ENCODE measurements at places on chromosomes 6 and 20.

DNA sequence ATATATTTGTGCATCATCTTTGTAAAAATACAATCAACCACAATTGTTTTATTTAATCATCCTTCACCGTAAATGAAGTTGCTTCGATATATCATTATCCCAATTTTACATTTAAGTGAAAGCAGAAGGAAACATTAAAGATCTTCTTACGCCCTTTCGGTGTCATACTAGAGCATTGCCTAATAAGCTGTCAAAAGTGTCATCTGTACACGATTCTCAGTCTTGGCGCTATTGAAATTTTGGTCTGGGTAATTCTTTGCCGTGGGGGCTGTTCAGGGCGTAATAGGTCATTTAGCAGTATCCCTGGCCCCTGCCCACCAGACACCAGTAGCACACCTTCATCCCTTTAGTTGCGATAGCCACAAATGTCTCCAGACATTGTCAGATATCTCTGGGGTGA is 40.4 kb upstream of the TMEM170B start:
- no peak for DNase-seq

DNA sequence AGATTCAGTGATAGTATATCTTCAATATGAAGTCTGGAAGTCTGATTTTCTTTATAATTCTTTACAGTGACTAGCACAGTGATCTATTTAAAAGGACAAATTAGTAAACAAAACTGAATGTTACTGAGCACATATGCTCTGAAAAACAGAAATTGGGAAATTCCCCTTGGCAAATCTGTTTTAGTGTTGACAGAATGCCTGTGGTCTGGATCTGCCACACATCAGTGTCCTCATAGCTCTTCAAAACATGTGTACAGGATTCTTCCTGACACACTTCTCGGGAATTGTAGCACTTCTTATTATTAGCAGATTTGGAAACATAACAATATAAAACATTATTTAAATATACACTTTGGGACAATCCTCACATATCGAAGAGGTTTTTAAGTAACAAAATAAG is 354.3 kb downstream of the COL12A1 start:
- DNase-seq = peak; percentile 4

- no peak for DNase-seq
Observed at GRCh38 chr6:50381099-50381415, 331.3 kb upstream of the DEFB112 start.

DNA sequence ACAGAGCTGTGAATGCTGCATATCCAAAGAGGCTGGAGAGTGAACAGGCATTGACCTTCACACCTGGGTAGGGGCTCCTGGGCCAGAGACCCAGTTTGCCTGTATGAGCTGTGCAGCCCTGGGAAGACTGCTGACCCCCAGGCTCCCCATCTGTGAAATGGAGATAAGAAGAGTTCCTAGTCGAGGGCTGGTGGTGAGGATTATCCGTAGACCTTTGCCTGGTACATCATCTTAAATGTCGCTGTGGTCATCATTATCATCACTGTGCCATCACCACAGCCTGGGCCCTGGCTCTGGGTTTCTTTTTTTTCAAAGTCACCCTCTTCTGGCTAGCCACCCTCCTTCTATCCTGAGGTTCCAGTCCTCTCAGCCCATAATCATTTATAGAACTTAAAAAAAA is 12.0 kb downstream of the AGPAT4 start:
- DNase-seq = no peak

DNA sequence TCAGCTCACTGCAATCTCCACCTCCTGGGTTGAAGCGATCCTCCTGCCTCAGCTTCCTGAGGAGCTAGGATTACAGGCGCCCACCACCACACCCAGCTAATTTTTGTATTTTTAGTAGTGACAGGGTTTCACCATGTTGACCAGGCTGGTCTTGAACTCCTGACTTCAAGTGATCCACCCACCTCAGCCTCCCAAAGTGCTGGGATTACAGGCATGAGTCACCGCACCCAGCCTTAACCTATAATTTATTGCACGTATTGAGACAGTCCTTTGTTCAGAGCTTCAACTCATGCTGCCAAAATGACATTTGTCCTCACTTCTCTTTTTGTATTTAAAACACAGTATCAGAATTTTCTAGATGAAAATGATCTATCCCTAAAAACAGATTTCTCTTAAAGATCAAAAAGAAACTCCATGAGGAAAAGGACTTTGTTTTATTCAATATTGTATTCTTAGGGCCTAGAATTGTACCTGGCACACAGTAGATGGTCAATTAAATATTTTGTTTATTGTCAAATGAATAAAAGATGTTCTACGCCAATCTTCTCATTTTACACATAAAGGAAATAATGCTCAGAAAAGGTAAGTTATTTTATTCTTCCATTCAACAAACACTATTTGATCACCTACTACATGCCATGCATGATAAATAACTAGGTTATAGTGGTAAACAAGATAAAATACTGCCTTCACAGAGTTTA is 10.8 kb downstream of the SERAC1 start:
- no peak for DNase-seq

DNA sequence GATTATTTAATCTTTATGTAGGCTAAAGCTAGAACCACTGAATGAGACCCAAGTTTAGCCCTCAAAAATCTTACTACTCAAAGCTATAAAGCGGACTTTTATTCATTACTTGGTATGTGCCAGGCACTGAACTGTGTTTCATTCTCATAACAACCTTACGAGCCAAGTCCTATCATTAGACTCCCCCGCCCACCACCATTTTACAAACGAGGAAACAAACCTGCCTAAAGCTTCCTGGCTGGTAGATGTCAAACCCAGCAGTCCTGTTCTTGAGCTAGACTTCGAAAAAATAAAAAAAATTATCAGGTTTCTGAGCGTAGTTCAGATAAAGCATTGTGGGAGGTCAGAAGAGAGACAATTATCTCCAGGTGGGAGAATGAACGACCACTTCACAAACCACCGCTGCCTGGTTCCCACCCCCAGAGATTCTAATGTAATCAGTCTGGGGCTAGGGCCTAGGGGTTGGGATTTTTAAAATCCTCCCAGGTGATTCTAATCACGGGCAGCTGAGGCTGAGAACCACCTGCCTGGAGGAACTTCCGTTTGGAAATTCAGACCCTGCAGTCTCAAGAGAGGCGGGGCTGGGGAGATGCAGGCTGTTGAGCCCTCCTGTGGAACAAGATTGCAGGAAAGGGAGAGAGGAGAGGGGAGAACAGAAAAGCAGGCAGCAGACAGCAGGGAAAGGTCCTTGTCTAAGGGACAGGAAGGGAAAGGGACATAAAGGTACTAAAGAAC is 8.6 kb downstream of the ADTRP start:
- DNase-seq = no peak

DNA sequence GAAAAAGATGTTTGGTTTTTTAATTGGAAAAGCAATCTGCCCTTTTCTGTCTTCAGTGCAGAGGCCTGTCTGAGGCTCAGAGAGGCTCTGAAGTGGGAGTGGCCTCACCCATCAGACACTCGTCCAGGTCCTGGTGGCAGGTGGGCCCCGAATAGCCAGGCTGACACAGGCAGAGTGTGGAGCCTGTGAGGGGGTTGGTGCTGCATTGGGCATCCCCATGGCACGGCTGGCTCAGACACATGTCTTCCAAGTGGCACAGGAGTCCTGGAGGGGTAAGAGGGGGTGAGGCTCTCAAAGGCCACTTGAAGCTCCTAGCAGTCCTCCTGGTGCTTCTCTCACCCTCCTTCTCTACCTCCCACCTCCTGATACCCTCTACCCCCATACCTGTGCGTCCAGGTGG is 3.8 kb downstream of the NOTCH4 start:
- no peak for DNase-seq

DNA sequence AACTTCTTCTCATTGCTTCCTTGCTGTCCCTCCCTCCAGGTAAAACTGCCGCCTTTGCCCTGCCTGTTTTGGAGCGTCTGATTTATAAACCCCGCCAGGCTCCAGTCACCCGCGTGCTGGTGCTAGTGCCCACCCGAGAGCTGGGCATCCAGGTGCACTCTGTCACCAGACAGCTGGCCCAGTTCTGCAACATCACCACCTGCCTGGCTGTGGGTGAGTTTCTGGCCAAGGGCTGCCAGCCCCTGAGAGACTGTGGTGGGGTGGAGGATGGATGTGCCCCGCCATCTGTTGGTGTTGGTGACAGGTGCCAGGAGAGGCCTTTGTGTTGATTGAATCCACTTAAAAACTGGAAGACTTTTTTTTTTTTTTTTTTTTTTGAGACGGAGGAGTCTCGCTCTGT is 9.5 kb downstream of the DDX27 start:
- DNase-seq = no peak

DNA sequence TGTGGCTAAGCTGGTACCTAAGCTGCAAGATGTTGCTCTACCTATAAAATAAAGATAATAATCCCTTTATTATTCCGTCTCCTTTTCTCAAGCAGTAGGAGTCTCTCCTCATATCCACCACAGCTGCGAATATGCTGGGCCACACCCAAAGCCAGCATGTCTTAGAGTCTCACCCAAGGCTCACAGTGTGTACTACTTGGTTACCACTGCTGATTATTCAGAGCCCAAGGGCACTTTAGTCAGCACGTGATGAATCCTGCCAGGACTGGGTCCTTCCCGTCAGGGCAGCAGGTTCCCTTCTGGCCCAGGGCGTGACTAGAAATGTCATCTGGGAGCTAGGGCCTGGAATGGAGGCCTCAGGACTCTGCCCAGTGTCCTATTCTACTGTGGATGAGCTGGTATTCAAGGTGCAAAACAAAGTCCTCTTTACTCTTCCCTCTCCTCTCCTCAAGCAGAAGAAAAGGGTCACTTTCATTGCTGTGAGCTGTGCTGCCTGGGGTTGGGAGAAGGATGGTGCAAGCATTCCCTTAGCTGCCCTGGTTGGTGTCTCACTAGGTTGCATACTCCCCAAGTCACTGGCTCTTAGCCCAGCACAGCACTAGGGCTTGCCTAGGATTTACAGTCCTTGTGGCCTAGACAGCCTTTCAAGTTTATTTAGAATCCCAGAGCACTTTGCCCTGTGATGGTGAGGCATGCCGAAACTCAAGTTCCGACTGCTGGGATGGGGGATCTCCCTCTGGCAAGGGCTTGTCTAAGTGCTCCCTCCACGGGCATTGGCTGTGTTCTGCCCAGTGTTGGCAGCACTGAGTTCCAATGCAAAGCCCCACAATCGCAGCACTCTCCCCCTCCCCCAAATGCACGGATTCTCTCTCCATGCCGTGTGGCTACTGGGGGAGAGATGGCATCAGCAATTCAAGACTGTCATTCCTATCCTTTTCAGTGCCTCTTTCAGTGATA is 320.2 kb downstream of the BTBD9 start:
- no peak for DNase-seq

DNA sequence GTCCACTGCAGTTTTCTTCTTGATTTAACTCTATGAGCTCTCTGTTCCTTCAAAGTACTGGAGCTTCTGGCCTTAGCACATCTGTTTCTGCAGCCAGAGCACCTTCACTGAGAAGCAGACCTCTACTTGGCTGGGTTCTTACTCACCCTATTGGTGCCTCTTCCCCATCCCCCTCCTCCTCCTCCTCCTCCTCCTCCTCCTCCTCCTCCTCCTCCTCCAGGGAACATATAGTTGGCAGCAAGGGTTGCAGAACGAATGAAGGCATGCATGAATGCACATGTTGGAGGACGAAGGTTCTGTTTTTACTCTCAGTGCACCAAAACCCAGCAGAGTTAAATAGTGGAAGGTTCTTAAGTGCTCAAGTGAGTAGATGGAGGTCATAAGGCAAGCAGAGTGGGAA is 141.0 kb upstream of the ESR1 start:
- no peak for DNase-seq

DNA sequence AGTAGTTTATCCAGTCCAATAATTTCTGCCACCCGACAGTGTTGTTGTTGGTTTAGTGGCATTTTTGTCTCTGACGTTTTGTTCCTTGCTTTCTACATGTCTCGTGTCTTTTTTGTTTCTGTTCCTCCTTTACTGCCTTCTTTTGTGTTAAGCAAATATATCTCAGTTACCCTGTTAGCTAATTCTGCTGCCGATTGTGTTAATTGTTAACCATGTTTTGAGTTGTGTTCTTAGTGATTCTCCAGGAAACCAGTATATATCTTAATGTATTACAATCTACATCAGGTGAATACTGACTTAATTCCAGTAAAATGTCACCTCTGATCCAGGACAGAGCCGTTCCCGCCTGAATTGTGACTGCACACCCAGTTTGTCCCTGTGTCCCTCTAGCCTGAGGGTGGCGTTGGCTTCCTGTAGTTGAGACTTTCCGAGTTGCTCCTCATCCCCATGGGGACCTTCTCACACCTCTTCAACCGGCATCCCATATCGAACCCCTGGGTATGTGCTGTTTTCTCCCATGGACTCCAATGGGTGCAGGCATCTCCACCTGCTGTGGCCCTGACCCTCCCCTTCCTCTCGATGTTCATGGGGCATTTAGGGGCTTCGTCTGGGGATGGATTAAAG is 35.8 kb upstream of the BHLHE23 start:
- no peak for DNase-seq

DNA sequence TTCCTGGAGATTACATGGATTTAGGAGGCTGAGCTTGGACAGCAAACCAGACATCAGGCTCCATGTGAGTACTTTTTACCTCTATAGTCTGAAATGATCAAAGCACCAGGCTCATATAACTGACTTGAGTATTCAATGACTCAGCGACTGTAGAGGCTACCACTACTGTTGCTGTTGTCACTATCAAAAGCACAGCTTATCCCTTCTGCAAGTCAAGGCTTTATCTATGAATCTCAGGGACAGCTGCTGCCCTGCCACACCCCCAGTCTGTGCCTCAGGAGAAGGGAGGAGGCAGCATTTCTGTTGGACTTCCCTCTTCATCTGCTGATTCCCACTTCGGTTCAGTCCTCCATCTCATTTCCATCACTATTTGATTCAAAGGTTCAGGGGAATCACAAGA is 80.5 kb upstream of the CNR1 start:
- no peak for DNase-seq

DNA sequence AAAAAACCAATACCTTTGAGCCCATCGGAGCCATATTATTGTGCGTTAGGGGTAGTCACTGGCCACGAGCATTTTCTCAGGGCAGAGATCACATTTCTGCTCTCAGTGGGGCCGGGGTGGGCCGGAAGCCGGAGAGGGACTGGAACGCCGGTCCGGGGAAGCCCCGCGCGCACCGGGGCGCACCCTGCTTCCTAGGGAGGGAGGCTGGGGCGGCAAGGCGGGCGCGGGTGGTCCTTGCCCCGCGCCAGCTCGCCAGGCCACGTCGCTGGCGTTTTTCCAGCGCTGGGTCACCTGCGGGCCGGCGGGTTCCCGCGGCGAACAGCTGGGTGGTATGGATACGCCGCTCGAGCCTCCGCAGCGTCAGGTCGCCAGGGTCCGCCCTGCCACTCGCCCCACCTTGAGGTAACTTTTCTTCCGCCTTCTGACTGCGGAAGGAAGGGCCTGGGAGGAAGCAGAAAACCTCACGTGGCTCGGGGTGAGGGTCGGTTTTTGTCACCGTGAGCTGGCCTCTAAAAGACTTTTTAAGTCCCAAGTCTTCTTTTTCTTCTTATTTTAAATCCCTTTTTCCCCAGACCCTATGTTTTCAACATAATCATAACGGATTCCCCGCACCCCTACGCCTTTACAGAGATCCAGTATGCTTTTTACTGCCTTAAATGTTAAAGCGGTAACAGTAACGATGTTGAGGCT is 2.7 kb upstream of the EEF1A1 start:
- no peak for DNase-seq

- peak; percentile 78 for DNase-seq
Observed at GRCh38 chr6:133548423-133549159, 307.4 kb downstream of the EYA4 start.

Measured in brain microvascular endothelial cell (primary cell).